ENCODE measurements at places on chromosomes 4 and X.

DNA sequence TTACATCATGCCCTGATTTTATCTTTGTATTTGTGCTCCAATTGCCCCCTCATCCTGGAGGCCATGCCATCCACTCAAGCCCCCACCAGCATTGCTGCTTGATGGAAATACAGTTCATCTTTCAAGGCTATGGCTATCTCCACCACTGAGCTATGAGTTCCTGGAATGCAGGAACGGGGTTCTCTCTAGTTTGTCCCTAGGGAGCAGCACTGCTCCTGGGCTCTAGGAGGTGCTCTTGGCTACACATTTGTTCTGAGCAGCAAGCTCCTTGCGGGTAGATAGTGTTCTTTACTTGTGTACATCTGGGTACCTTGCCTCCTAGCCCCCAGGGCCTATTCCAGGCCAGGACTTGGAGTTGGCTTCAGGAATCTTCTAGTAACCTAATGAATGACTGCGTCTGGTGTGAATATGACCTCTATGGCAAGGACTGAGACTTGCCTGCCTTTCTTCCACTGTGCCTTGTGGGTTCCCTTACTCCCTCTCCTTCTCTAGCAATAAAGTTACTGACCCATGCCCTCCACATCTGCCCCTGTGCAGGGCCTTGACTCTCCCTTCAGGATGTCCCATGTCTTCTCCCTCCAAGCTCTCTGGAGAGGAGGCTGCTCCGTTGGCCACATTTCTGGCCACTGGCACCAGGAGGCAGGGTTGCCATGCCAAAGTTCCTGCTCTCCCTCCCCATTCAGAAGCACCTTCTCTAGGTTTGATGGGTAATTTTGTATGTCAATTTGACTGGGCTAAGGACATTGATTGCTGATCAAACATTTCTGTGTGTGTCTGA, 7.6 kb downstream of the CITED1 start:
- no peak for DNase-seq

GRCh38 chr4:74930162-74930561, 2.8 kb upstream of the PARM1 start:
- DNase-seq = no peak

DNA sequence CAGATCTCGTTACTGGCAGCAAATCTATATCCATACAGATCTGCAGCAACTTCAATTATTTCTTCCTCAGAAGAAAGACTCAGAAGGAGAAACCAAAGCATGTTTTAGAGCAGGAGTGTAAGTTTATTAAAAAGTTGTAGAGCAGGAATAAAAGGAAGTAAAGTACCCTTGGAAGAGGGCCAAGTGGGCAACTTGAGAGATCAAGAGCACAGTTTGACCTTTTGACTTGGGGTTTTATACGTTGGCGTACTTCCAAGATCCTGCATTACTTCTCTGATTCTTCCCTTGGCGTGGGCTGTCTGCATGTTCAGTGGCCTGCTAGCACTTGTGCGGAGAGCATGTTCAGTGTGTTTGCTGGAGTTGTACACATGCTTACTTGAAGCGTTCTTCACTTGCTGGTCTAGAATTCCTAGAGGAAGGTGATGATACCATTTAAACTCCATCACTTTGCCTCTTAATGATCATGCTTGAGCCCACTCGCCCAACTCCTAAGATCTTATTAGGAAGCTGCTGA, 1114.7 kb upstream of the PABPC4L start:
- no peak for DNase-seq

GRCh38 chr4:122854447-122855352, 28.1 kb downstream of the FGF2 start:
- no peak for DNase-seq

DNA sequence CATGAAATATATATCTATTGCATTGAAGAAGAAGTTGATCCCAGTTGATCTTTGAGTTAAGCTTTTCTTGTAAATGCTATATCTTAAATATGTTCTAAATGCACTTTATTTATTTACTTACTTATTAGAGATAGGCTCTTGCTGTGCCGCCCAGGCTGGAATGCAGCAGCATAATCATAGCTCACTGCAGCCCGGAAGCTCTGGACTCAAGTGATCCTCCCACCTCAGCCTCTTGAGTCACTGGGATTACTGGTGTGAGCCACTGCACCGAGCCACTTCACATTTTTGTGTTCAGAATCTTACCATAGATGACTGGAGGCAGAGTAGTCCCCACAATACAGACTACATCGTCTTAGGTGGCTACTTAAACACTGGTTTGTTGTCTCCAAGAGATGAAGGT, 324.3 kb upstream of the SLIT2 start:
- no peak for DNase-seq

GRCh38 chr4:23476515-23477090, 413.2 kb downstream of the PPARGC1A start:
- DNase-seq = no peak

DNA sequence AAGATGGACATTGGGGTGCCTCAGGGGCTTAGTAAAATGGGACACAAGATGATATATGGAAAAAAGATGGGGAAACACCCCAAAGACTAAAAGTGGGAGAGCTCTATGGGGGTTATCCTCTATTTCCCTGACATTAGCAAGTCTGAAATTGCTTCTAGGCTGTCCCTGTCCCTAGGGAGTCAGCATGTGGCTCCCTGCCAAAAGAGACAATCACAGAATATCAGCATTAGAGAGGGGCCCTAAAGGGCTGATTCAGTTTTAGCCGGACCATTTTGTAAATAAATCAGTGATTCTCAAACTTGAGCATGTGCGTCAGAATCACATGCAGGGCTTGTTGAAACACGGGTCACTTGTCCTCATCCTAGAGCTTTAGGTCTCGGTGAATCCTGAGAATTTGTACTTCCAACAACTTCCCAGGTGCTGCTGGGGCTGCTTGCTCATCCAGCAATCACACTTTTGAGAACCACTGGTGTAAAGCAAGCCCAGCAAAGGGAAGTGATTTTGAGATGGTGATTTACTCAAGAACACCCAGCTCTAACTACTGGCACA, 165.3 kb upstream of the DGKK start:
- no peak for DNase-seq

GRCh38 chr4:20432088-20432487, 180.4 kb downstream of the SLIT2 start:
- DNase-seq = no peak

DNA sequence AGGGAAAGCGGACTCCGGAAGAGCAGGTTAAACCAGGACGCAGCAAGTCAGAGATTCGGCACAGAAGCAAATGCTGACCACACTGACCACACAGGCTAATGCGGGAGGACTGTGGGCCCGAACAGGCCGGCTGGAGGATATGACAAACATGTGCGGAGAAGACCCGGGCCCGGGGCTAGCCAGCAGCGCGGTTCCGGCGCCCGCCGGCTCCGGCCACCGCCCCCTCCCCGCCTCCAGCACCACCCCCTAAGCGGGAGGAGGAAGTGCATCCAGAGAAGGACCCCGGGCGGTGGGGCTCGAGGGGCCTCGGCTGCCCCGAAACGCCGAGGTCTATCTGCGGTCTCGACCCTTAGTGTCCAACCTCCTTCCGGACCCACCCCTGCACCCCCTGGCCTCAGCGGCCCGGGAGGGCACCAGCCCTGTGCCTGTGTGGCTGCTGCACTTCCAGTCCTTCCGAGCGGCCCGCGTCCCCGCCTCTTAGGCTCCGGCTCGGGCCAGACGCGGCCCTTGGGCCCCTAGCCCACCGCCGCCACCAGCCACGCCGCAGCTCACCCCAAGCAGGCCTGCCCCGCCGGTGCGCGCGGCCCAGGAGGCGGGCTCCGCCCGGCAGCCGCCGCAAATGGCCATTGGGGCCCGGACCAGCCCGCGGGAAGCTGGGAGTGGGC, 2.1 kb downstream of the ELOVL6 start:
- peak; percentile 5 for DNase-seq

DNA sequence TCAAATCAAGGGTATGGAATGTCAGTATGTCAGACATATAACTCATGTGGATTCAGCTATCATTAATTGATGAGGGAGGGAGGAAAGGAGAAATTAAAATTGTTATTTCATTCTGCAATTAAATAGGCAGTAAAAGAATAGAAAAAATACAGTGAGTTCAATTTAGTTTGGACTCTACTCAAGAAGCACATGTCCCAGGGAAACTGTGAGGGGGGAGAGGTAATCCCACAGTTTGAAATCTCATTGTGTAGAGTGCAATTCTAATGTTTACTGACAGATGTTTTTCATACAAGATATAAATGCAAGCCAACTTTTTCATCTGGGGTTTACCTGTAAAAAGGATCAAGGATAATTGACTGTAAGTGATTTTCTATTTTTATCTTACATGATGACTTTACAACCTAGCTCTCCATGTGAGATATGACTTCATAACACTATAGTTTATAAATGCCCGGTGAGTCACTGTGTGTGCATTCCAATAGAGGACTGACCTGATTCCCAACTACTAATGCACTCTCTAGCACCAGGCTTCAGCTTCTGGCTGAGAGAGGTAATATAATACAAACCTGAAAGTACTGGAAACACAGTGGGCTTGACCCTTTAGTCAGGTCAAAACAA, 35.2 kb upstream of the SCD5 start:
- no peak for DNase-seq

DNA sequence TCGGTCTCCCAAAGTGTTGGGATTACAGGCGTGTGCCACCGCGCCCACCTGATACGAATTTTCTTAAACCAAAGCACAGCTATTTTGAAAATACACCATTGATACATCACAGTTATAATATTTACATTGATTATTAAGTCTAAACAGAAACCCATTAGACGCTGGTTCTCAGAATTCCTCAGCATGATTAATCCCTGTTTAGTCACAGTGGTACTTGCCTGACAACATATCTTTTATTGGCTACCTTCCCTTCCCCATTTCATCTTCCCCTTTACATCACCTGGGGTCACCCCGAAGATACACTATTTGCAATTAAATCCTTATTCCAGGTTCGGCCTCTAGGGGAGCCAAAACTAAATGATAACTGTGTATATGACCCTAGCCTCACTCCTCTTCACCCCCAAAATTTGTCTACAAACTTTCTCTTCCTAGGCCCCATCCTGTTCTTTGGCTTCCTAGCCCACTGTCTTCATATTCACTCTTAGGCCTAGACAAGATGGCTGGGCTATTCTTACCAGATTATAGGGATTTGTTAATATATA, 36.8 kb upstream of the IL1RAPL1 start:
- no peak for DNase-seq

GRCh38 chrX:129836827-129837226, 6.9 kb downstream of the ZDHHC9 start:
- DNase-seq = no peak

DNA sequence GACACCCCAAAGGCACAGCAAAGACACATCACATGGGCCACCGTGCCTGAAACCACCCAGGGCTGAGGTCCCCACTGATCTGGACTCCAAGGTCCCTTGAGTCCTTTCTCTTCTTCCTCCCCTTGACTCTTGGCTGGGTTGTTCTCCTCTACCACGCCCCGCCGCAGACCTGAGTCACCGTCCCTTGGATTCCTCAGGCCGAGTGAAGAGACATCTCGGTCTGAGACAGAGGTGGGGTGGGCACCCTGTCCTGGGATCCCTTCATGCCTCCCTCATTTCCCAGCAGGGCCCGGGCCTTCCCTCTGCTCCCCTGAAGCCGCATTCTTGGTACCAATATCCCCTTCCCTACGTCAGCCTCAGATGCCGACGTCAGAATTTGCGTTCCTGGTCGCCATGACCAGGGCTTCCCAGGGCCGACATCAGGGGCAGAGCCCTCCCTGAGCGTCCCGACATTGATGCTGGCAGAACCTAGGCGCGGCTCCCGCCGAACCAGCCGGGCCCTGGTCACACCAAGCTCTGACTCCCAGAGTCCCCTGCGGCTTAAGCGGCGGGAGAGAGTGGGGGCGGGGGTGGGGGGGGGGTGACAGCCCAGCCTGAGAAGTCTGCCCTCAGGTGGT, 498 bp downstream of the MAGEA10 start:
- DNase-seq = no peak
